ENCODE measurements at places on chromosomes 7 and 10.

DNA sequence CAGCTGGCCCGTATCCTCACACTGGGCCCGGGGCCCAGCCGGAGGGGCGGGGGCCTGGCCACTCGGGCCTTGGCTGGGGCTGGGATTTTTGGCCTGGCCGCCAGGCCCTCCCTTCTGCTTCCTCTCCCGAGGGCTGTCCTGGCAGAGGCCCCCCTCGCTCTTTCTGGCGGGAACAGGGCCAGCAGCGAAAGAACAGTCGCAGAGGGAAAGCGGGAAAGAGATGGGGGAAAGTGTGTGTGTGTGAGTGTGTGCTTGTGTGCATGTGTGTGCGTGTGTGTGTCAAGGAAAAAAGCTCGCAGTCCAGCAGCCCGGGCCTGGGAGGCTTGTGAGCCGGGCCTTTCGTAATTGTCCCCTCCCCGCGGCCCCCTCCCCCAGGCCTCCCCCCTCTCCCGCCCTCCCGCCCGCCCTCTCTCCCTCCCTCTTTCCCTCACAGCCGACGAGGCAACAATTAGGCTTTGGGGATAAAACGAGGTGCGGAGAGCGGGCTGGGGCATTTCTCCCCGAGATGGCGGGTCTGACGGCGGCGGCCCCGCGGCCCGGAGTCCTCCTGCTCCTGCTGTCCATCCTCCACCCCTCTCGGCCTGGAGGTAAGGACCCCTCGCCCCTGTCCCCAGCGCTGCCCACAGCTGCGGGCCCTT, at the start of gene ELN:
Gene ELN, plus strand, starts transcription at position 491 of the 638 bp plus-strand sequence. Its CDS starts 15 bp downstream, at position 506.
- no peak for DNase-seq

DNA sequence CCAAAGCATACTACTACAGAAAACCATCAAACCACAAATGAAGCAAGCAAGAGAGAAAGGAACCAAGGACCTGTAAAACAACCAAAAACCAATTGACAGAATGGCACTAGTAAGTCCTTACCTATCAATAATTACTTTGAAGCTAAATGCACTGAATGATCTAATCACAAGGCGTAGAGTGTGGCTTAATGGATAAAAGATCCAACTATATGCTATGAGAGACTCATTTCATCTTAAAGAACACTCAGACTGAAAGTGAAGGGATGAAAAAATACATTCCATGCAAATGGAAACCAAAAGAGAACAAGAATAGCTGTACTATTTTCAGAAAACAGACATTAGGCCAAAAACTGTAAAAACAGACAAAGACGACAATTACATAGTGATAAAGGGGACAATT, 70.7 kb downstream of the CRPPA start:
- DNase-seq, result no peak

- DNase-seq, result no peak
Measured at GRCh38 chr7:95899919-95900513, 127.7 kb downstream of the DYNC1I1 start.

DNA sequence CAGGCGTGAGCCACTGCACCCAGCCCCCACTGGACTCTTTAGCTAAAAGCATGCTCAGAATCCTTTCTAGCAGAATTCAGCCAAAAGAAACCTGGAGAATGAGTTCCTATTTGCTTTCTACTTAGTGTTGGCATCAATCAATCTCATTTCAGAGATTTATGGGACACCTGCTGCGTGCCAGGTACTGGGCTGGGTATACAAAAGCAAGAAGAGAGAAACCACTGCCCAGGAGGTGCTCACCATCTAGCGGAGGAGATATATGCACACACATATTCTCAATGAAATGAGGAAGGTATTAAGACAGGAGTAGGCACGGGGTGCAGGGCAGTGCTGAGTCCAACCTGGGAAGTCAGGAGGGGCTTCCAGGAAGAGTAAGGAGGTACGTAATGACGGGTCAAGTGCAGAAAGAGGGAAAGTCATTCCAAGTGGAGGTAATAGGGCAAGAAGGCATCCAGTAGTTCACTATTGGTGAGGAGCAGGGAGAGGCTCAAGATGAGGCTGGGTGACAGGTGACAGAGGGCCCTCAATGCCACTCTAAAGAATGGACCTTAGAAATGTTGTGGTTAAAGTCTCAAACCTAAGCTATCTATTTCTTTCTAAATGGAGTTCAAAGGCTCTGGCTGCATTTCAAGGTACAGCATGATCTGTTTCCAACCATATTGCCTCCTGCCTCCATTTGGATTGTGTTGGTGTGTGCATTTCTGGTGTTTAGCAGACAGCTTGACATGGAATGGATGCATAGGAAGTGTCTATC, 22.1 kb downstream of the ABLIM1 start:
- no peak for DNase-seq

DNA sequence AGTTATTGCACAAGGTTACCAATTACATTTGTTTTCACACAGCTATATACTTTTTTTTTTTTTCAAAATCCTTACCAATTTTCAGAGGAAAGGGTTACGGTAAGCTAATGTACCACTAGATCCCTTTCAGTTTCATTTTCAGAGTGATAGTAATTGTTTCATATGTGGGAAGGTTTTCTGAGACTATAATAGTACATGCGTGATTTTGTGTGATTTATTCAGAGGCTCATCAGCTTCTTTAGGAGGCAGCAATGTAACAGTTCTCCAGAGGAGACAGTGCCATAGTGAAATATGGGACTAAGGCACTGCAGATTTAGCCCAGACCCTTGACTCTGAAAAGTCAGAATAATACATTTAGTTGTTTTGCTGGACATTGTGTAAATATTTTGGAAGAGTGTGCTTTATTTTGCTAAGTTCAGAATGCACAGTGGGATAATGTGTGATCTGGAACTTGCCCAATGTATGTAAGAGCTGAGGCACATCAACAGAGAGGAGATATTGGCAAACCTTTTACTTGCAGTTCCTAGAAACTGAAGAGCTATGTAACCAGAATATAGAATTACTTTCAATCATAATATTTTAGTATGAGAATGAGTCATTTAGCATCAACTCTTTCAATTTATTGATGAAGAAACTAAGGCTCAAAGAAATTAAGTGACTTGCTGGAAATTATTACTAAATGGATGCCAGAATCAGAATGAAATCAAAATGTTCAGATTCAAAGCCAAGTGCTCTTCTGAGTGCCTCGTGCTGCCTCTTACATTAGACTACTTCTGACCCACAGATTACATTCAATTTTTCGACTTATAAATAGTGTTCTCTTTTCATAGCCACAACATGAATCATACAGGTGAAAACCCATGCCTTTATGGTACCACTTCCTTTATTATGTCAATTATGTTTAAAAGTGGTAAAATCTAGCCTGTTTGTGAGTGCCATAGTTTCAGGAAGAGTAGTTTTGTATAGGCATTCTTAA, 207.7 kb upstream of the TEX47 start:
- DNase-seq, result no peak

GRCh38 chr10:89649051-89649450, 4.0 kb upstream of the PANK1 start:
- DNase-seq, result no peak

- no peak for DNase-seq
Measured at GRCh38 chr10:43215758-43216455, 51.0 kb downstream of the RASGEF1A start.

DNA sequence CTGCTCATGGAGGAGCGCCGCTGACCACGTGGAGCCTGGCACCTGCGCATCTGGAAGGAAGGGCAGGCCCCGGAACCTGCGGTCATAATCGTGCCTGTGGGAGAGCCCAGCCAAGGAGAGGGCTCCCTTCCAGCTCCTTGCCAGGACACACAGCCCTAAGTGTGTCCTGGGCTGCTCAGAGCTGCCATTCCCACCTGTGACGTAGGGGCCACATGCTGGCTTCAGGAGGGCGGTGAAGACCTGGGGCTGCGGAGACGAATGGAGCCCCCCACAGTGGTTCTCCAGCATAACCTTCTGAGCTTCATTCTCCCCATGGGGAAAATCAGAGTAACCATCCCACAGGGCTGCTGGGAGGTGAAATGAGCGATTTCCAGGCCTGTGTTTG, 127.6 kb upstream of the CHST15 start:
- DNase-seq, result no peak

DNA sequence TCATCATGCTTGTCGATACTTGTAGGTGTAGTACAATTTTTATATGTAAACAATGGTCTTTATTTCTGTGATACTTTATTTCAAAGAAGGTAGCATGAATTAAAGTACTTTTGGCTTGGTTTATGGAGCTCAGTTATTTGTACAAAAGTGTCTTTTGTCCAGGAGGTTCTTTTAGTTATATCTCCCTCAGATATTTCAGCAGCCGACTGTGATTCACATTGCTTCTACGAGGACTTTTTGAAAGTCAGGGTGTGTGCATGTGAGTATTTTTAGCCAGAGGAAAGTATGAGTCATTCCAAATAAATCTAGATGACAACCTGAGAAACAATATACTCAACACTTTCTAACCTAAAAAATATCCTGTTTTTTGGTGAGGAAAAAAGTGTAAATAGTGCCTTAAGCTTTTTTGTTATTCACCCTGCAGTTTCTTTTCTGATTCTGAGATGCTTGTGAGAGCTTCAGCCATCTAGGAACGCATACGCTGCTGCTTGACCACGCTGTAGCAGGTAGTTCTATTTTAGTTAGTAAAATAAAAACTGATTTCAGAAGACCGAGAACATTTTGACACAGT, 595 bp upstream of the SUN1 start:
- DNase-seq, result peak; percentile 46

- no peak for DNase-seq
Measured at GRCh38 chr7:45658716-45659495, 84.7 kb downstream of the ADCY1 start.

DNA sequence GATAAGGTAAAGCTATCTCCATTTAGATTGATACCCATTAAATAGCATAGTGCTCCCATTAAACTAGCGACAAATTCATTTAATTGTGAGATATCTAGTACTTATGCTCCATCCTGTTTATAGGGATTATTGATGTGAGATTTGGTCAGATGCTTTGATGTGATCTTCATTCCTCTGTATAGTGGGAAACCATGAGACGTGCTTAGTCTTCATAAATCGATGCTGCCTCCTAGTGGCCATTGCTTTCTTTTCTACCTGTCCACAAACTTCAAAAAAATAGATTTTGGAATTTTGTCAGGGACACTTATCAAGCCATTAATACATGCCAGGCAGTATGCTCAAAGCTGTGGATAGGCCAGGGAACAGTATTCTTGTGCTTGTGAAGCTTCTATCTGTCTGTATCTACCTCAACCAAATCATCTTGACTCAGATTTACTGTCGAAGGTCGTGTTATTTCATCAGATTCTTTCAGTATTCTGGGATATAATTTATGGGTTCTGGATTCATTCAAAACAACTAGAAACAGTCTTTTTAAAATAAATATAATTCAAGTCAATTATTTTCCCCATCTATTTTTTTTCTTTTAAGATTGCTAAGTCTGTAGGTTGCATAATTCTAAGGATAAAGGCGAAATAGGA, 12.0 kb downstream of the LSM8 start:
- peak; percentile 64 for DNase-seq

DNA sequence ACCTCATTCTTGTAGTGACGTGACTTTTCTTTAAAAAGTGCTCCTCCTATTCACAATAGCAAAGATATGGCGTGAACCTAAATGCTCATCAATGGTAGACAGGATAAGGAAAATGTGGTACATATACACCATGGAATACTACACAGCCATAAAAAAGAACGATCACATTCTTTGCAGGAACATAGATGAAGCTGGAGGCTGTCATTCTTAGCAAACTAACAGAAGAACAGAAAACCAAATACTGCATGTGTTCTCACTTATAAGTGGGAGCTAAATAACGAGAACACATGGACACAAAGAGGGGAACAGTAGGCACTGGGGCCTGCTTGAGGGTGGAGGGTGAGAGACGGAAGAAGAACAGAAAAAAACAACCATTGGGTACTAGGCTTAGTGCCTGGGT, 59.9 kb upstream of the FGFR2 start:
- no peak for DNase-seq

DNA sequence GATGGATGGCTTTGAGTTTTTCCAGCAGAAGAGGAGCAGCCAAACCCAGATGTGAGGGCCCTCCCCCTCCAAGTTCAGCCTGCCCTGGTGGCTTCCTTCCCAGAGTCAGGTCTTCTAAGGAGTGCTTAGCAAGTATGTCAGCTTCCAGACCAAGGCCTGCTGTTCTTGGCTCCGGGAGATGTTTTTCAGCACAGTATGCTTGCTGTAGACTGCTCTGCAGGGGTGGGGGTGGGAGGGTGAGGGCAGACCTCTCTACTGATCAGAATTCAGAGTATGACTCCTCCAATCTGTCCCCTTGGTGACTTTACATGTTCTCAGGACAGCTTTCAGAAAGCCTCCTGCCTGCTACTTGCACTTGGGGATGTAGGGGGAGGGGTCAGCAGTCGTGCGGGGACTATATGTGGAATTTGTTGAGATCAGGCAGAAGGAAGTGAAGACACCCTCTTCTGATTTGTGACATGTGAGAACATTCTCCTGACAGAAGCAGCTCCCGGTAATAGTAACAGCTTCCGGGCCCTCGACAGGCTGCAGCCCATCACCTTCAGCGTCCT, 516.4 kb upstream of the ZMIZ1 start:
- no peak for DNase-seq

GRCh38 chr10:125980521-125981035, 84.2 kb downstream of the FANK1 start:
- DNase-seq, result no peak

- no peak for DNase-seq
Measured at GRCh38 chr10:380313-380940, 245.2 kb downstream of the ZMYND11 start.

DNA sequence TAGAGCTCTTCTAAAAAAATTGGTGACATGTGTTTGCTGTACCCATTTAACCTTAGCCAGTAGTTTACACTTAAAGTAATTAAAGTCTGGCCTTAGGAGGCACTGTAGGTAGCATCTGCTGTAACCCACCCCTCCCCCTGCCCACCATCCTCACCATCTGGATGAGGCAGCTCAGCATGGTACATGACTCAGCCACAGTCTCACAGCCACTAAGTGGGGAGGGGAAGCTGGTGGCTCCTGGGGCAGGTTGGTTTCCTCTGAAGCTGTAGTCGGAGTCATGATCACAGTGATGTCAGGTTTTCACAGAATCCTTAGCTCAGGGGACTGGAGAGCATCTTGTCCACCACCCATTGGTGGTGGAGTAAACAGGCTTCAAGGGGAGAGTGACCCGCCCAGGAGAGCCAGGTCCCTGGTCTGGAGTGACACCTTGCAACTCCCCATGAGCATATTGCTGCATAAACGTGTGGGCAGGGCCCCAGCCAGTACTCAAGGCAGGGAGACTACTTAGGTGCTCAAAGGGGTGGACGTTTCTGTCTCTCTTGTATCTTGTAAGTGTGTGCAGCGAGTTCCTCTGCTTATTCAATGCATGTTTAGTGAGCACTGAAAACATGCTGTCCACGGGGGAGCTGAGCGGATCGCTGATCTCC, 125.9 kb downstream of the GRK5 start:
- peak; percentile 67 for DNase-seq

GRCh38 chr10:129079705-129080104, 387.3 kb upstream of the MGMT start:
- DNase-seq, result no peak

GRCh38 chr7:135845415-135846075, 96.9 kb upstream of the FAM180A start:
- DNase-seq, result no peak

GRCh38 chr7:37816922-37817590, 31.3 kb upstream of the NME8 start:
- DNase-seq, result no peak

- DNase-seq, result no peak
Measured at GRCh38 chr10:33012306-33012705, 54.3 kb upstream of the ITGB1 start.

GRCh38 chr7:100132697-100133151, 6.0 kb downstream of the MBLAC1 start:
- DNase-seq, result peak; percentile 70

Measured in stimulated activated CD4-positive, alpha-beta T cell treated with anti-CD3 and anti-CD28 coated beads, Interleukin-4, amount 100 ng/mL, for 24 hours (primary cell).